ENCODE measurements at places on chromosomes 2 and 18. TPM values are rescaled to one million over a fixed set of nuclear protein-coding genes. Genes with fewer than 3 reads are reported as not detected.
A peak's percentile ranks its signal among the peaks of the same experiment; 100 is the strongest.

GRCh38 chr2:65479524-65479923 lies 47.1 kb upstream of the SPRED2 start:
- H3K27me3 ChIP-seq, result no peaks in the 10 kb centered on the region
- H3K4me3 ChIP-seq, result no peak overlapping the region
- no peaks in the 10 kb centered on the region for H3K36me3 ChIP-seq
- H3K27ac ChIP-seq, result no peak overlapping the region
- no peaks in the 10 kb centered on the region for H3K4me1 ChIP-seq
- peak; percentile 22 for DNase-seq

Gene SKA1
- polyA plus RNA-seq, result 14.7 TPM

GRCh38 chr18:52667463-52668065 lies 327.6 kb downstream of the DCC start:
- H3K27ac ChIP-seq, result no peak overlapping the region
- H3K36me3 ChIP-seq, result no peaks in the 10 kb centered on the region
- no peak for DNase-seq
- no peak overlapping the region for H3K4me3 ChIP-seq
- H3K27me3 ChIP-seq, result no peaks in the 10 kb centered on the region

GRCh38 chr2:637804-638203 lies 39.4 kb downstream of the TMEM18 start:
- H3K4me3 ChIP-seq, result no peak overlapping the region
- peaks cover 16% of the 10 kb centered on the region for H3K27me3 ChIP-seq
- DNase-seq, result no peak
- H3K36me3 ChIP-seq, result no peaks in the 10 kb centered on the region
- no peaks in the 10 kb centered on the region for H3K4me1 ChIP-seq

GRCh38 chr2:204487447-204488229 lies 57.6 kb upstream of the PARD3B start:
- no peaks in the 10 kb centered on the region for H3K4me1 ChIP-seq
- DNase-seq, result no peak
- H3K36me3 ChIP-seq, result no peaks in the 10 kb centered on the region
- no peaks in the 10 kb centered on the region for H3K27me3 ChIP-seq
- H3K27ac ChIP-seq, result no peak overlapping the region

- no peak overlapping the region for H3K27ac ChIP-seq
- H3K4me1 ChIP-seq, result peaks cover 6% of the 10 kb centered on the region
- H3K4me3 ChIP-seq, result no peak overlapping the region
- H3K27me3 ChIP-seq, result no peaks in the 10 kb centered on the region
- H3K36me3 ChIP-seq, result no peaks in the 10 kb centered on the region
Measured at GRCh38 chr18:49021076-49021432, 70.3 kb upstream of the SMAD7 start.

GRCh38 chr2:197168705-197169104 lies 141.9 kb downstream of the ANKRD44 start:
- H3K36me3 ChIP-seq, result no peaks in the 10 kb centered on the region
- H3K27me3 ChIP-seq, result no peaks in the 10 kb centered on the region
- H3K4me1 ChIP-seq, result peaks cover 7% of the 10 kb centered on the region
- H3K4me3 ChIP-seq, result no peak overlapping the region
- H3K27ac ChIP-seq, result no peak overlapping the region

GRCh38 chr2:136766073-136766404 lies 694 bp downstream of the THSD7B start:
- H3K27ac ChIP-seq, result no peak overlapping the region
- peaks cover 21% of the 10 kb centered on the region for H3K4me1 ChIP-seq
- peak overlapping the region; percentile 80 for H3K4me3 ChIP-seq
- H3K36me3 ChIP-seq, result no peaks in the 10 kb centered on the region
- peaks cover 70% of the 10 kb centered on the region for H3K27me3 ChIP-seq

DNA sequence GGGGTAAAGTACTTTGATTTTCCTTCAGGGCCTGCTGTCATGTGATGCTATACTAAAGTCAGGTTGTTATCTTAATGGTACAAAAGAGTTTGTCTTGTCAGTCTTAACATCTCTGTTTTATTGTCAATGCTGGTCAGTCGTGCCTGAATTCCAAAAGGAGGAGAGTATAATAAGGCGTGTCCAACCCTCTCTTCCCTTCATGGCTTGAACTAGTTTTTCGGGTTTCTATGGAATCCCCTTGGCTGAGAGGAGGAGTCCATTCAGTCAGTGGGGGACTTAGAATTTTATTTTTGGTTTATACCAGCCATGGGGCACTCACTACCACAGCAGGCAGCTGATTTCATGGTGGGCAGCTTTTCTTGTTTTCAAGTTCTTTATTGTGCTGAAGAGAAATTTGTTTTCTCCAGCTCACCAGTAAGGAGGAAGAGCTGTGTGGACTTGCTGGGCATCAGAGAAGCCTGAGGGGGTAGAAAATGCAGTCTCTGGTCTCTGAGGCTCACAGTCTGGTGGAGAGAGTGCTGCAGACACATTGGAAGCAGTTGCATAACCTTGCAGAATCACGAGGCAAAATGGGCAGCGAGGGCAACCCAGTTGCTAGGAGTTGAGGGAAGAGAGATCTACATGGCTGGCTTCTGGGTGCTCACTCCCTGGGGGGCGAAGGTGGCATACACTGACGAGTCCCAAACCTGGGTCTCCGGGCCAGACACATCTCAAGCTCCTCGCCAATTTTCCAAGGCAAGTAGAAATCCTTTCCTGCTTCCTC lies 193.1 kb downstream of the ZBTB7C start:
- H3K4me3 ChIP-seq, result no peak overlapping the region
- H3K4me1 ChIP-seq, result no peaks in the 10 kb centered on the region
- no peak for DNase-seq
- H3K27ac ChIP-seq, result no peak overlapping the region

GRCh38 chr18:8162802-8163201 lies 446.4 kb upstream of the RAB12 start:
- no peaks in the 10 kb centered on the region for H3K4me1 ChIP-seq
- H3K36me3 ChIP-seq, result no peaks in the 10 kb centered on the region
- no peak overlapping the region for H3K27ac ChIP-seq
- DNase-seq, result peak; percentile 9
- no peaks in the 10 kb centered on the region for H3K27me3 ChIP-seq
- H3K4me3 ChIP-seq, result no peak overlapping the region

DNA sequence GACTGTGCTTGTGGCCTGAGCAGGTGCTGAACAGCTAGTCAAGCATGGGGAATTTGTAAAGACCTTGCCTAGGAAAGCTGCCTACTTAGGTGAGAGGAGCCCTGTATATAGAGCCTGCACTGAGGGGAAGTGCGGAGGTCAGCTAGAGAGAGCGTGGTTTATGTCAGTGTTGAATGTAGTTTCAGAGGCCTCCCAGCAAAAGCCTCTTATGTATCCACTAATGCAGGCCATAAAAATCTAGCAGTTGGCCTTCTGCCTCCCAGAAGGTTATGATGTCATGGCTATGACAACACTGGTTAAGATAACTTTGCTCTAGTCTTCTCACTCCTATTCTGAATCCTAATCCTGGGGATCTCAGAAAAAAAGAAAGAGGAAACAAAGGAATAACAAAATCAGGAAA lies 88.9 kb downstream of the ASXL3 start:
- no peak overlapping the region for H3K4me3 ChIP-seq
- no peaks in the 10 kb centered on the region for H3K27me3 ChIP-seq

DNA sequence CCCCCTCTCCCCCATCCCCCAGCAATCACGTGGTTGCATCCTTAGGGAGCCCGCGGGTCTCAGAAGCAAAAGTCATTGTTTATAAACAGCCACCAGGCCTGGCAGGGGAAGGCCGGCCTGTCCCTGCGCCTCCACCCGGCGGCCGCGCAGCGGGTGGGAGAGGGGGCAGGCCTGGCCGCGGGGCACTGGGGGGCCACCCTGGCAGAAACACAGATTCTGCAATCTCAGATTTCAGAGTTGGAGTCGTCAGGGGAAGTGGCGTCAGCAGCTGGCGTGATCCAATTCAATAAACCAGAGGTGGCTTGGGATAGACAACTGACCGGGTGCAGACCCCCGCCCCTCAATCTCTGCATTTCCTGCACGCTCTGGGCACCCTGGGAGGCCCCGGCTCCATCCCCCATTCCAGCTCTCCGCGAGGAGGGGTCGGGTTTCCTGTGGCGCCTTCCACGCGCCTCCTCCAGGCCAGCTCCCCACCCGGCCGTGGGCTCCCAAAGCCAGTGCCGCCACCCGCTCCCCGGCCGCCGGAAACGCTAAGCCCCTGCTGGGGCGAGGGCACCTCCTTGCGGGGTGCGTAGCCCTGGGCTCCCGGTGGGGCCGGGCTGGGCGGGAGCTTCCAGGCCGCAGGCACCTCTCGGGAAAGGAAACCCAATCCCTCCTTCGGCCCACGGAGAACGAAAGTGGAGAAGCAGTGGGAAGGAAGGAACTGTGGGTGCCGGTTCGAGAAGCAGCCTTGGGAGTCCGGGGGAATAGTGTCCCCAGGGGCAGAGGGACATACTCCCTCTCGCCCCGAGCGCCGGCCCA lies 1.1 kb downstream of the BIN1 start:
- no peak overlapping the region for H3K27ac ChIP-seq
- H3K27me3 ChIP-seq, result 0 out of 2 replicates have a peak, but pooled peaks cover 11% of the 10 kb centered on the region
- peak overlapping the region; percentile 85 for H3K4me3 ChIP-seq
- peak; percentile 77 for DNase-seq

Gene RIT2
- 9.5 TPM for polyA plus RNA-seq

DNA sequence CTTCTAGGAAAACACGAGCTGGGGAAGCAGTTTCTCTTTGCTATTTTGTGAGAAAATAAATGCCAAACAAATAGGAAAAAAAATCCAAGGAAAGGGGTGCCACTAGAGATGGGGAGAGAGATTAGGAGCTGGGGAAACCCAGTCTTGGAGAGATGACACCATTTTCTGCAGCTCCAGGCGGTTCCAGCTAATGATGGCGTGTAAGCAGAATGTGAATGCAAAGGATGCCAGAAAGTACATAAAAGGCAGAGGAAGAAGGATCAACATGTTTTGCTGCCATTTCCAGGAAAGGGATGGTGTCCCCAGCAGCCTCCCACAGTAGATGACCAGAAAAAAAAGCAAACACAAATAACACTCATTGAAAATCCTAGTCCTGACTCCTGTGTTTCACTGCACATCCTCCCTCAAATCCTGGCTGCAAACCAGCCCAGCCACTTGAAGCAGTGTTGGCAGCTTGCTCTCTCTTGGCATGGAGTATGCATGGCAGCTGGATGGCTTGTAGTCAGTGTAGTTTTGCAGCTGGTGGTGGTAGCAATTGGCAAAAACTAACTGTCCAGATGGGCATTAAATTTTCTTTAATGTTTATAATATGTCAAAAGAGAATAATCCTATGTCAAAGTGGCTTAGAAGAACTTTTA lies 93.6 kb downstream of the FTCDNL1 start:
- no peaks in the 10 kb centered on the region for H3K27me3 ChIP-seq
- no peaks in the 10 kb centered on the region for H3K4me1 ChIP-seq
- H3K4me3 ChIP-seq, result no peak overlapping the region

Gene NT5C1B
- not detected for polyA plus RNA-seq

DNA sequence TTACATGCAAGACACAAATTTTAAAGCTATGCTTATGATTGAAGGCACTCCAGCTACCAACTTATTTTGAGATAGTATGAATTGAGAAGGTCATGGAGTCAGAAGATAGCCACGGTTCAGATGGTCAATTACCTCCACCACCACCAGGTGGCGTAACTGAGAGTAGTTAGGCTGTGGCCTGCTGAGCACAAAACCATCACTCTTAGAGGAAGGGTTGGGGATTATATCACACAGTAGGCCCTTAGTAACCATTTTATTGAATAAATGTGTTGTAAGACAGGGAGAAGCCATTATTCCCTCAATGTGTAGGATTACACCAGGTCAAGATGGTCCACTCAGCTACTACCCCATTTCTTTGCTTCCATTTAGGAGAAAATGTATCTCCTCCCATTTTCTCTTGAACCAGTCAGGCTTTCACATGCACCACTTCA lies 18.8 kb downstream of the KLHL41 start:
- no peaks in the 10 kb centered on the region for H3K4me1 ChIP-seq
- no peak overlapping the region for H3K27ac ChIP-seq
- H3K36me3 ChIP-seq, result peaks cover 8% of the 10 kb centered on the region
- no peaks in the 10 kb centered on the region for H3K27me3 ChIP-seq

- H3K27me3 ChIP-seq, result no peaks in the 10 kb centered on the region
- DNase-seq, result peak; percentile 60
- no peak overlapping the region for H3K4me3 ChIP-seq
Measured at GRCh38 chr2:41668529-41668928, 379.3 kb upstream of the PKDCC start.

- H3K4me1 ChIP-seq, result no peaks in the 10 kb centered on the region
- DNase-seq, result no peak
- H3K36me3 ChIP-seq, result no peaks in the 10 kb centered on the region
- H3K27me3 ChIP-seq, result no peaks in the 10 kb centered on the region
Measured at GRCh38 chr2:239800785-239801386, 224.3 kb downstream of the NDUFA10 start.

DNA sequence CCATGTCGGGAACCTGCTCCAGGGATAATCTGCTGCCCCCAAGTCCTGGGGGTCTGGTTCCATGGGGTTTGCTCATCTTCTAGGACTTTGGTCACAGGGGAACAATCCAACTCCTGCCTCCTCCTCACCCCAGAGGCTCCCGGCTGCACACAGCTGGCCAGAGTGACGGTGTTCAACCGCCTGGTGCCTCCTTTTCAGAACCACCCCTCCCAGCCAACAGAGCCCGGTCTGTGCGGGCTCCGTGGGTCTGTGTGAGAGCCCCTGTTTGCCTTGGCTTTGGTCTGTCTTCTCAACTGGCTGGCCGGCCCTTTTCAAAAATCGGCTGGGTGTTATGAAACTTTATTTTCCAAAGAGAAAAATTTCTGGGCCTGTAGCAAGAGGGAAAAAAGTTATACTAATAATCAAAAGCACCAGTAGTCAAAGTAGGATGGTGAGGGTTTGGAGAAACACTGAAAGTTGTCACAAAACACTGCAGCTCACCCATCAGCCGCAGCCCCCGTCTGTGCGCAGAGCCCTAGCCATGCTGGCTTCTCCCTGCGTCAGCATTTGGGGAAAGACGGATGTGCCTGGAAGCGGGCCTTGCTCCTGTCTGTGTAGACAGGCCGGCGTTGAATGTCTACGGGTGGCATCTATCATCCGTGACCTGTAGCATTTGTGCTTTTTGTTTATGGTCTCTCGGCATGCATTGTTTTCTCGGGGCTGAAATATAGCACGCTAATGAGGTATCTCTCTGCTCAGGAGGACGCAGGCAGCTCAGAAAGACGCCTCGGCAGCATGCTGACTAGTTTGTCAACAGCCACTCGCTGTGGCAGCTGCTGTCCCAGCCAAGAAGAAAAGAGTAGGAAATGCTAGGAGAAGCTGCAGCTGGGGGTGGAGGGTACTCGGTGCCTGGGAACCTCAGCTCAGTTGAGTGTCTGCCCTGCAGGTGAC lies 138.6 kb downstream of the GLI2 start:
- peak overlapping the region; percentile 45 for H3K27ac ChIP-seq
- no peaks in the 10 kb centered on the region for H3K36me3 ChIP-seq
- peaks cover 17% of the 10 kb centered on the region for H3K4me1 ChIP-seq
- H3K27me3 ChIP-seq, result no peaks in the 10 kb centered on the region
- no peak overlapping the region for H3K4me3 ChIP-seq
- DNase-seq, result no peak

DNA sequence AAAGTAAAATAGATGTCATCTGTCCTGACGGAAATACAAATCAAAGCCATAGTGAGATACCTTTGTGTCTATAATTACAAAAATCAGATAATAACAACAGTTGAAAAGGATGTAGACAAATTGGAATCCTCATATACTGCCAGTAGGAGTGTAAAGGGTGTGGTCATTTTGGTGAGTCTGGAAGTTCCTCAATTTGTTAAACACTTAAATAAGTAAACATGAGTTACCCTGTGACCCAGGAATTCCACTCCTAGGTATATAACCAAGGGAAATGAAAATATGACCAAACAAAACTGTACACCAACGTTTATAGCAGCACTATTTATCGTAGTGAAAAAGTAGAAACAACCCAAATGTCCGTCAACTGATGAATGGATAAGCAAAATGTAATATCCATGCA lies 24.0 kb downstream of the R3HDM1 start:
- no peak overlapping the region for H3K4me3 ChIP-seq
- H3K27ac ChIP-seq, result no peak overlapping the region
- H3K4me1 ChIP-seq, result no peaks in the 10 kb centered on the region
- no peaks in the 10 kb centered on the region for H3K27me3 ChIP-seq
- DNase-seq, result no peak
- H3K36me3 ChIP-seq, result no peaks in the 10 kb centered on the region
